ENCODE measurements at places on chromosomes 4 and X.
A peak's percentile ranks its signal among the peaks of the same experiment; 100 is the strongest.

DNA sequence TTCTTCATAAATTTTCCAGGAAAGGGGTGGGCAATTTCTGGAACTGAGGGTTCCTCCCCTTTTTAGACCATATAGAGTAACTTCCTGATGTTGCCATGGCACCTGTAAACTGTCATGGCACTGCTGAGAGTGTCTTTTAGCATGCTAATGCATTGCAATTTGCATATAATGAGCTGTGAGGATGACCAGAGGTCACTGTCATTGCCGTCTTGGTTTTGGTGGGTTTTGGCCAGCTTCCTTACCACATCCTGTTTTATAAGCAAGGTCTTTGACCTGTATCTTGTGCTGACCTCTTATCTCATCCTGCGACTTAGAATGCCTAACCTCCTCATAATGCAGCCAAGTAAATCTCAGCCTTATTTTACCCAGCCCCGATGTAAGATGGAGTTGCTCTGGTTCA is 577.8 kb downstream of the NLGN4X start:
- no peak for DNase-seq

DNA sequence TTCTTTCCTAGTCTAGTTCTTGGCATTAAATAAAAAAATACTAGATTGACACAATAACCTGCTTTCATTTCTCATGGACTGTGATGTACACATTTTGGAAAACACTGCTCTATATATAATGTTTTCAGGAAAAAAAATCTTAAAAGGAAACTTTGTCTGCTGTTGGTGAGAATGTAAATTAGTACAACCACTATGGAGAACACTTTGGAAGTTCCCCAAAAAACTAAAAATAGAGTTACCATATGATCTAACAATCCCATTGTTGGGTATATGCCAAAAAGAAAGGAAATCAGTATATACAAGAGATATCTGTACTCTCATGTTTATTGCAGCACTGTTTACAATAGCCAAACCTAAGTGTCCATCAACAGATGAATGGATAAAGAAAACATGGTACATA is 202.3 kb downstream of the PPP3CA start:
- DNase-seq: no peak

- no peak for DNase-seq
Observed at GRCh38 chr4:150253965-150254630, 175.9 kb downstream of the DCLK2 start.

- DNase-seq: no peak
Observed at GRCh38 chrX:125762954-125763353, 403.1 kb downstream of the DCAF12L2 start.

- no peak for DNase-seq
Observed at GRCh38 chr4:1039493-1040343, 28.3 kb downstream of the FGFRL1 start.

DNA sequence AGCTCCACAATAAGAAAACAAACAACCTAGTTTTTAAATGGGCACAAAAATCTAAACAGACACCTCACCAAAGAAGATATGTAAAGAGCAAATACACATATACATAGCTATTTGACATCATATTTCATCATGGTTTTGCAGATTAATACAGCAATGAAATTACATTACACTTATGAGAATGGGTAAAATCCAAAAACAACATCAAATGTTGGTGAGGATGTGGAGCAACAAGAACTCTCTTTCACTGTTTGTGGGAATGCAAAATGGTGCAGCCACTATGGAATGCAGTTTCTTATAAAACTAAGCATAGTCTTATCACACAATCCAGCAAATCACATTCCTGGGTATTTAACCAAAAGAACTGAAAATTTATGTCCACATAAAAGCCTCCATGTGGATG is 25.0 kb downstream of the TLR6 start:
- no peak for DNase-seq

GRCh38 chrX:26511589-26512363 is 295.8 kb downstream of the MAGEB5 start:
- DNase-seq: no peak

DNA sequence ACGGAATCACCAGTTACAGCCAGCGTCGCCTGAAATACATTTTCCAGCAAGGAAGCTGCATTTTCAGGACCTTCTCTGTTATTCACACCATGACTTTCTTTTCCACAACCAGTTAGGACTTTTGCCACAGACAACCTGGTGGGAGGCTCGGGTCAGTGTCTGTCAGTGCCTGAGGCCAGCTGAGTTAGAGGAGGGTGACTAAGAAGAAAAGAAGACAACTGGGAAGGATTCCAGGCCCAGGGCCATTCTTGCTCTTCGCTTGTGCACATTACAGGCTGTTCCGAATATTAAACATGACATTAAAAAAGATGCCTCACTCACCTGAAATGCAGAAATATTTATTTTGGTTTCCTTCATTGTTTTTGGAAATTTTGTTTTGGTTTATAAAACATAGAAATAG is 21.4 kb upstream of the CENPU start:
- DNase-seq: peak; percentile 78

GRCh38 chr4:41428601-41429279 is 109.2 kb upstream of the LIMCH1 start:
- no peak for DNase-seq

DNA sequence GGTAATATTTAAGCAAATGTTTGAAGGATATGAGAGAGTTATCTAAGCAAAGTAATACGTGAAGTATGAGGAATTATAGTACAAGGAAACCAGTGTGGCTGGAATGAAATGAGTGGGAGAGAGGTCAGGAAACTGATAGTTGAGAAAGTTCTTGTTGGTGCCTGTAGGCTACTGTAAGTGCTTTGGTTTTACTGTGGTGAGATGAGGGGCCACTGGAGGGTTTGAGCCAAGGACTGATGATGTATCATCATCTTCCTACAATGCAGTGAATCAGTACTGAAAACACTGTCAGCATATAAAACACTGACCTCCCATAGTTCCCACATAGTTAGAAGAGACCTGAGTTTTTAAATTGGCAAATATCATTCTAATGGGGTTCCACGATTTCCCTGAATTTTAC is 367.5 kb upstream of the CTSO start:
- DNase-seq: peak; percentile 92

DNA sequence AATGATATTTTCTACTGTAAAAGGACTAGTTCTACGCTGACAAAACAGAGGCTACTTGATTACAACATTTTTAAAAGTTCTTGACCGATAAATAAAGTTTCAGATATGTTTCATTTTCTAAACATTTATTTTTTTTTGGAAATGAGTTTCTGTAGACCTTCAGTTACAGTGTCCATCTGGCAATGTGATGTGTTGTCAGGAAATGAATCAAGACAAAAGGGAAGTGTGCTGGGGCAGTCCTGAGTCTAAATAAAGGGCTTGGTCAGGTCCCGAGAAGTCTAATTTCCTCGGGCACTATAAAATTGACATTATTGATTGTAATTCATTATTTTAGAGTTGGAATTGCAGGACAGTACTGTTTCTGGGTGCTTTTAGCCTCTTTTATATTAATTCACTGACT is 57.0 kb upstream of the FTHL17 start:
- no peak for DNase-seq

GRCh38 chr4:99540277-99540939 is 23.4 kb downstream of the TRMT10A start:
- DNase-seq: no peak

- no peak for DNase-seq
Observed at GRCh38 chr4:121273191-121273590, 107.6 kb downstream of the QRFPR start.

DNA sequence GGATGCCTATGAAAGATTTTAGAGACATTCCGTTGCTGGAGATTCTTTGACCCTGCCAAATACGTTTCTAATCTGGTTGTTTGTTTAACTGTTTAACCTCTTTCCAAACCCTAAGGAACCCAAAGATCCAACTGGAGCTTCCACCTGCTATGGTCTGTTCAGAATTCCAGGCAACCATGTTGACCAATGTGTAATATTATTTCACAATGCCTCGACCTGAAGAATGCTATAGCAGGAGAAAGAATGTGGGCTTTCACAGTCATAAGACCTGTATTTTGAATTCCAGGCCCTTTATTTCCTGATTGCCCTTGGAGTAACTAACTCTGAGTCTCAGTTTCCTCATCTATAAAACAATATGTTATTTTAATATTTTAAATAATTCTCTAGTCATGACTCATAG is 90.8 kb downstream of the COL25A1 start:
- DNase-seq: no peak

DNA sequence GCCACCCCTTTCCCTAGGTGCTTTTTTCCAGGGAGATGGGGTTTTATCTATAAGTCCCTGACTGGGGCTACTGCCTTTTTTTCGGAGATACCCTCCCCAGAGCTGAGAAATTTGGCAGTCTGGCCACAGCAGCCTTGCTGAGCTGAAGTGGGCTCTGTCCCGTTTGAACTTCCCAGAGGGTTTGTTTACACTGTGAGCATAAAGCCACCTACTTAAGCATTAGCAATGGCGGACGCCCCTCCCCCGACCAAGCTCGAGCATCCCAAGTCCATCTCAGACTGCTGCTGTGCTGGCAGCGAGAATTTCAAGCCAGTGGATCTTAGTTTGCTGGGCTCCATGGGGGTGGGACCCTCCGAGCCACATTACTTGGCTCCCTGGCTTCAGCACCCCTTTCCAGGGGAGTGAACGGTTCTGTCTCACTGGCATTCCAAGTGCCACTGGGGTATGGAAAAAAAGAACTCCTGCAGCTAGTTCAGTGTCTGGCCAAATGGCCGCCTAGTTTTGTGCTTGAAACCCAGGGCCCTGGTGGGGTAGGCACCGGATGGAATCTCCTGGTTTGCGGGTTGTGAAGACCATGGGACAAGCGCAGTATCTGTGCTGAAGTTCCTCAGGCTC is 456.4 kb upstream of the HTR2C start:
- DNase-seq: no peak

DNA sequence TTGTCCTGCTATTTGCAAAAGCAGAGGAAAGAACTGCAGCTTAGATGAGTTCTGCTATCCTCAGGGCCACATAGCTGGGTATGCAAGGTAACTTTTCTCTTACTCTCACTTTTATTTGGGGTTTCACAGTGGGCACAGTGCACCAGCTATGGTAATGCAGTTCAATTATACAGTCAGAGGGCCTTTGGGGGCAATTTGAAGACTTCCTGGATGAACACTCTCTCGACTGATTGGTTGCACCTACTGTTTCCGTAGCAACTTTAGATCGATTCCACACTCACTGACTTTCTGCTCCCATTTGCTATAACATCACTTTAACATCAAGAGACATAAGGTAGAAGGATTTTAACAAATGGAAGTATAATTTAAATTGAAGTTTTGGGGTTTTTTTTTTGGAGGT is 128.6 kb downstream of the SLC39A8 start:
- no peak for DNase-seq

- DNase-seq: peak; percentile 1
Observed at GRCh38 chr4:134324179-134324578, 122.6 kb upstream of the PABPC4L start.

DNA sequence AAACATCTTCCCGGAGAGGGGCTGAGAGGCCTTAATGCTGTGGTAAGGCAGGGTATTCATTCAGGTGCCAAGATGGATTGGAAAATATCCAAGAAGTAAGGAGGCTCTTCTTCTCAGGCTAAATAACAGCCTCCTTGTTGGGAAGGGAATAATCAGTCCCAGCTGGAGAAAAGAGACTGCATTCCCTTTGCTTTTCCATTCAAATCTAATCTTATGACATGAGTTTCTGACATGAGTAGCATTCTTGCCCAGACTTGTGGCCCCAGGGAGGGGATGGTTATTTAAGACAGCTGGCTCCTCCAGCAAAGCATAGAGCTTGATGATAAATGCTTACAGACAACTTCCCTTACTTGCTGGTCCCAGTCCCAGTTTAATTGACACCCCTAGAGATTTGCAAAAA is 98.3 kb downstream of the DCLK2 start:
- no peak for DNase-seq

- DNase-seq: peak; percentile 35
Observed at GRCh38 chr4:6907658-6908191, 1.9 kb upstream of the TBC1D14 start.

GRCh38 chr4:154559141-154559493 is 3.7 kb upstream of the FGB start:
- DNase-seq: no peak

GRCh38 chr4:180521181-180521580 is 1722.0 kb upstream of the TENM3 start:
- DNase-seq: peak; percentile 63

DNA sequence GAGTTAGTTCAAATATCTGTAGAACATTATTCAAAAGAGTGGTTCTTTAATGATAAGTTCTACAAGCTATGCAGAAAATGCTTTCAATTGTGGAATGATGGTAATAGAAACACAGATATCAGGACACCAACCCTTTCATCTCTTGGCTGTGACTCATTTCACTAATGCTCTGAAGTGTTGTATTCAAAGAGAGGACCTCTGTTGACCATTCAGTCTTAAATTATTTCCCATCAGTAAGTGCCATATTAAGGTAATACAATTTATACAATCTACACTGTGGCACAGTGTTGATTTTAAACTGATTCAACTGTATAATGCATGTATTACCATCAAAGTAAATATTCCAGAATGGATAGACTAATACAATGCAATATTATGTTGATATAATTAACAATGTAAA is 289.0 kb upstream of the ADGRL3 start:
- no peak for DNase-seq

DNA sequence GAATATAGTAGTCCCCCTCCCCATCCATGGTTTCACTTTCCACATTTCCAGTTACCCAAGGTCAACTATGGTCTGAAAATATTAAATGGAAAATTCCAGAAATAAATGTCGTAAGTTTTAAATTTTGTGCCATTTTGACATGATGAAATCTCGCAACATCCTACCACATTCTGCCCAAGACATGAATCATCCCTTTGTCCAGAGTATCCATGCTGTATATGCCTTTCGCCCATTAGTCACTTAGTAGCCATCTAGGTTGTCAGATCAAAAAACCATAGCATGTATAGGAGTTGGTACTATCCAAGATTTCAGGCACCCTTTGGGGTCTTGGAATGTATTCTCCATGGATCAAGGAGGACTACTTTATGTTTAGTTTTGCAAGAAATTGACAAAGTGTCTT is 8.3 kb downstream of the PRRG1 start:
- peak; percentile 6 for DNase-seq

DNA sequence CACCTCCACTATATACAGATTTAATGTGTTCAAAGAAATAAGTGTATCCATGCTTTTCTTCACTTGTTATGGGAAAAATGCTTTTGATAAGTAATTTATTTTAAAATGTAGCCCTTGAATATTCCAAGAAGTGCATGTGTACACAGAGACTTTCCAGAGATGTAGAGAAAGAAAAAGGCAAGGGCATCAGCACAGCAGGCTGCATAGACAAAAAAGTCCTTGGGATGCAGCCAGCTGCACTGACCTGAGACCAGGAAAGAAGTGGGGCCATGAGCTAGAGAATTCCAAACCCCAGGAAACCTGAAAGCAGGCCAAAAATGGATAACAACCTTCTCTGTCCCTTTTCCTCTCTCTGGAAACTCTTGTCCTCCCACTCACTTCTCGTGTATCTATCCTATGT is 51.6 kb upstream of the PRDM8 start:
- no peak for DNase-seq

- peak; percentile 2 for DNase-seq
Observed at GRCh38 chr4:77619408-77619807, 13.8 kb downstream of the CXCL13 start.
